ENCODE measurements at places on chromosomes 1 and 21.

DNA sequence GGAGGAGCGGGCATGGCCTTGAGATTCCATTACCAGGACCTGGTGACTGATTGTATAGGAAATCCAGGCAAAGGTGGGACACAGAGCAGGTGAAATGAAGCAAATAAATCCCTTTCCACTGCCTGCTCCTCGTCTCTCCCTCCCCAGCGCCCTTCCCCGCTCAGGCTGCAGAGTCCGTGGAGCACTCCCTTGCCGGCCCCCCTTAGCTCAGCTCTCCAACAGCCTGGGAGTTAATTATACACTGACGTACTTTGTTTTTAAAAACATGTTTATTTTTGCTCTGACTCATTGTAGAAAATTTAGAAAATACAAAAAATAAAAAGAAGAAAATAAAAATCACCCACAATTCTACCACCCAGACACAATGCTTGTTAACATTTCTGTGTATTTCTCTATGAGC lies 61.7 kb downstream of the LGR6 start:
- no peak for DNase-seq

GRCh38 chr1:2145946-2146835 lies 48.4 kb downstream of the FAAP20 start:
- peak; percentile 12 for DNase-seq

- DNase-seq, result no peak
These were observed 800 bp upstream of the DNMT3L start for GRCh38 chr21:44262338-44263056.

DNA sequence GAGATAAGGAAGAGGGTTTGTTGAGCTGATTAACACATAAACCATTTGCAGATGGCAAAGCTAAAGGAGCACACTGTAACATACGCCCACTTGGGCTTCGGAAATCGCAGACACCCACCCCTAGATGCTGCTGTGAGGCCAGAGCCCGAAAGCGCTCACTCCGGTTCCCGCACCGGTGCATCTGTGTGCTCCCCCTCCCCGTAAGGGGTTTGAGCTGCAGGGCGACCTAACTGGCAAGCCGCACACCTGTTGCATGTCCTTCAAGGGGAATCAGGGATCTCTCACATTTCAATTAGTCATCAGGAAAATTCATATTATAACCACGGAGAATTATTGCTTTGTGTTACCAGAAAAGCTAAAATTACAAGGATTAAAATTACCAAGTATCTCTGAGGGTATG lies 1.4 kb upstream of the CFH start:
- no peak for DNase-seq

- no peak for DNase-seq
These were observed 6.2 kb downstream of the MED8 start for GRCh38 chr1:43383449-43383848.

- DNase-seq, result no peak
These were observed 567.2 kb downstream of the NPHP4 start for GRCh38 chr1:5424802-5425703.

- DNase-seq, result no peak
These were observed 22.8 kb upstream of the LAPTM5 start for GRCh38 chr1:30780409-30780808.

- DNase-seq, result no peak
These were observed 1.3 kb downstream of the TBX15 start for GRCh38 chr1:118986555-118987467.

DNA sequence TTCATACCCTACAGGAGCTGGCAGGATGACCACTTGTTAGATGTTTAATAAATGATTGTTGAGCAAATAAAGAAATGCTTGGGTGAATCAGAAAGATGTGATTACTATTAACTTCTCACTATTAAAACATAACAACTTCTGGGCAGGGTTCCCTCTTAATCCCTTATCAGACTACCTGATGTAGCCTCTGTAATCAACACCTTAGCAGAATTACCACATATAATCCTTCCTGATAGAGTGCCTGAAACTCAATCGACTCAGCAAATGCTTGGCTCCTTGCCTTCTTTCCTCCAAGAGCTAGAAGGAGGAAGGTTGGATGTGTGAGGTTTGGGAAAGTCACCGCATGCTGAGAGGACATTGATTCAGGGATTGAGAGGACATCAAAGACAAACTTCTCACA lies 34.8 kb upstream of the DSCAM start:
- DNase-seq, result no peak

- no peak for DNase-seq
These were observed 3.7 kb downstream of the PEF1 start for GRCh38 chr1:31640964-31641363.

- DNase-seq, result no peak
These were observed 93.1 kb downstream of the RIPK4 start for GRCh38 chr21:41673596-41674335.

GRCh38 chr1:227735539-227736285 lies 477 bp downstream of the SNAP47 start:
- DNase-seq, result no peak

- no peak for DNase-seq
These were observed 691 bp upstream of the SELENBP1 start for GRCh38 chr1:151373196-151373595.

- DNase-seq, result no peak
These were observed 44.8 kb downstream of the SRSF11 start for GRCh38 chr1:70265946-70266345.

DNA sequence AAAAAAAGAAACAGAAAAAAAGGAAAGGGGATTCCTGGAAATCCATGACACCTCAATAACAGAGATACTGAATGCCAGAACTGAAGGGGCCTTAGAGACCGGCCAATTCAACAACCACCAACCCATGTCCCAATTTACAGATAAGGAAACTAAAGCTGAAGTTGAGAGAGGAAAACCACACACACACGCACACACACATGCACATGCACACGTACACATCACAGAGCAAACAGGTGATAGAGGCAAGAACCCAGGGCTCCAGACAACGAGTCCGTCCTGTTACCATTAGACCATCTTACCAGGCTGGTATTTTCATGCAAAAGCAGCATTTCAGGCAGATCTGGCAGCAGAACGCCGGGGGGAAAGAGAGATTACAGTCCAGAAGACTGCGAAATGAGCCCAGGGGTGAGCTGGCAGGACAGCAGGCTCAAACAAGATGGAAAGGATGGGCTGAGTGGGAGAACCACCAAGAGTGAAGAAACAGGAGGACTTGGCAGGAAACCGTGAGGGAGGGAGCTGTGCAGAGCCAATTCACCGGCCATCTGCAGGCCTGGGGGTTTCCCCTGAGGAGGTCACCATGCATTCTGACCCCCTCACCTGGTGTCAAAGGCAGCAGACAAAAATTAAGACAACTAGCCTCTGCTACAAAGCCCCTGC lies 43.5 kb downstream of the PAFAH2 start:
- DNase-seq, result no peak
